Right lobe of liver (tissue), 6 donors: ENCODE measurements at places on chromosomes 11 and 22. TPM values are rescaled to one million over a fixed set of nuclear protein-coding genes. Genes with fewer than 3 reads are reported as not detected.

The A4GALT gene
- total RNA-seq: 1.6 TPM

GRCh38 chr22:16608931-16609330 is 16.3 kb upstream of the CCT8L2 start:
- no peak for DNase-seq

DNA sequence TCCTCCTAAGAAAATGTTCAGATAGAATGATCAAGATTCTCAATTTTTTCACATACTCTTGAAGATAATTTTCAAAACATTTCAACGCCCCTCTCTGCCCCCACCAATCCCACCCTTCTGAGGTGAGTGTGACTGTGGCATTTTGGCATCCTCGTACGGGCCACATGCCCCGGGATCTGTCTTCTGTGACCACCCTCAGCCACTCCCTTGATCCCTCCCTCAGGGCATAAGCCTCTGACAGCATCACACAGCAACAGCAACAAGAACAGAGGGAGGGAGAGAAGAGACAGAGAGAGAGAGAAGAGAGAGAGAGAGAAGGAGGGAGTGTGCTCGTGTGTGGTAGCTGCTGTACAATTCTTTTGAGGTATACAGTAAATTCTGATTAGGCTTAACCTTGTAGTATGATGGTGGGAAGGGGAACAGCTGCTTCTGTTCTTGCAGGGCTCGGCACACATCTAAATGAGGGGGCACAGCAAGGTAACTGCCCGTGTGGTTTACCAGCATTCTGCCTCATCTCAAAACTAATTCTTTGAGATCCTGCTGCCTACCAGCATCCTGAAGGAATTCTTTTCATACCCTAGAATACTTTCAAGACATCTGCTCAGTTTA is 21.4 kb downstream of the SCUBE2 start:
- no peak for DNase-seq

DNA sequence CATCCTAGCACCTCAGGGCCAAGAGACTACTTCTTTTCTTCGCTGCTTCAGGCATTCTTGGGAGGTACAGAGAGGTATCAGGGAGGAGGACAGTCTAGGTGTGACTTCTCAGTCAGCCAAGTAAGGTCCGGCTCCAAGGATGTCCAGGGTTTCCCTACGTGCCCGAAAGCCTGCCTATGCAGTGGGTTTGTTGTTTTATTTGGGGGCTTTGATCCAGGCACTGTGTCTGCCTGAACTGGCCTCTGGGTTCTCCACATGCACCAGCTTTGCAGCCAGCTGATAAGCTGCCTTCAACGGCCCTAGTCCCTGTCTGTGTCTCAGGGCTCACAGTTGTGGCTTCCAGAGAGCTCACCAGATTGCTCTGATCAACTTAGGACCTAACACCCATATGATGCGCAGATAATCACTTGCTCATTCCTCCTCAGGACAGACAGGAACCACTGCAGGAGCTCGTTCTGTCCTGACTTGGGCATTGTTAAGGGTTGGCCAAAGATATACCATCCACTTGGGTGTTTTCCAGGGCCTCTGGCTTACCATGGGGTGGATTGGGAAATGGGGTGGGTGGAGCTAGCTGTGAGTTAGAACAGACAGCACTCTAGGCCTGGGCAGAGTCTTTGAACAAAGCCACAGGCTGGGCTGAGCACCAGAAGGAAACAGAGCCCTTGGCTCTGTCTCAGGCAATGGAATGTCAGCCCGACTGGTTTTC is 45.5 kb upstream of the CRYBB3 start:
- DNase-seq: peak; percentile 86

- no peak for DNase-seq
Measured at GRCh38 chr11:34509336-34509876, 4.2 kb downstream of the ELF5 start.

The INPP5J gene
- total RNA-seq: not detected

The SCO2 gene
- 1.4 TPM for total RNA-seq

The TECTA gene
- 0.79 TPM for total RNA-seq

DNA sequence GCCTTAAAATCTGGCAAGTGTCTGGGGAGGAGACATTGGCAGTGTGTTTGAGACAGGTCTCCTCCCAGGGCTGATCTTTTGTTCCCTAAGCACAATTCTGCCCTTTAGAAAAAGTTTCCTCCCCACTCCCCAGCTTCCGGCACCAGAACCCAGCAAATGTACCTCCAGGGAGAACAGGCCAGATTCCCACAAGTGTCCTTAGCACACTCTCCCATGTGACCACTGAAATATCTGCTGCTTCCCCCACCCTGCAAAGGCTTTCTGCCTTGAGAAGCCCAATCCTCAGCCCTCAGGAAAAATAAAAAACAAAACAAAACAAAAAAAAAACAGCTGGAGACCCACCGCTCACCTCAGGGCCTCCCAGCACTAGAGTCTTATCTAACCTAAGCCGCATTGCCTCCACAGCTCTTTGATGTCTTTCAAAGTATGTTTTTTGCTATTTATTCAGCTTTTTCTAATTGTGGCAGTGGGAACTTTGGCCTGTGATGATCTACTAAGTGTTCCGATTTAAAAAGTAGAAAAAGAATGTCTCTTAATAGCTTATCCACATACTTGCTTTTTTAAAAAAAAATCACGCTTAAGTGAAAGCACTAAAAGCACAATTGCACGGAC is 29.0 kb upstream of the FBLN1 start:
- DNase-seq: no peak

DNA sequence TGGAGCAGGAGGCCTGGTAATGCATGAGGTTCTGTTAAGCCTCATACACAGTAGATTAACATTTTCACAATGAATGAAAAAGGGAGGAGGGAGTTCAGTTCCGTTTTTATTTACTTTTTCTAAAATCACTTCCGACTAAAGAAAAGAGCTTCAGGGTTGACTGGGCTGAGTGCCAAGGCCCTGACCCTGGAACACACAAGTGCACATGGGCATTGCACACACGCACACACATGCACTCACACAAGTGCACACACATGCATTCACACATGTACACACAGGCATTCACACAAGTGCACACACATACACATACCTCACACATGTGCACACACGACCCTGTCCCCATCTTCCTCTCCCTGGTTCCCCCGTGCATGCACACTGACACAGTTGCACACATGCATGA is 303.3 kb downstream of the BRD1 start:
- DNase-seq: no peak
